ENCODE measurements at places on chromosomes 13 and 19.

DNA sequence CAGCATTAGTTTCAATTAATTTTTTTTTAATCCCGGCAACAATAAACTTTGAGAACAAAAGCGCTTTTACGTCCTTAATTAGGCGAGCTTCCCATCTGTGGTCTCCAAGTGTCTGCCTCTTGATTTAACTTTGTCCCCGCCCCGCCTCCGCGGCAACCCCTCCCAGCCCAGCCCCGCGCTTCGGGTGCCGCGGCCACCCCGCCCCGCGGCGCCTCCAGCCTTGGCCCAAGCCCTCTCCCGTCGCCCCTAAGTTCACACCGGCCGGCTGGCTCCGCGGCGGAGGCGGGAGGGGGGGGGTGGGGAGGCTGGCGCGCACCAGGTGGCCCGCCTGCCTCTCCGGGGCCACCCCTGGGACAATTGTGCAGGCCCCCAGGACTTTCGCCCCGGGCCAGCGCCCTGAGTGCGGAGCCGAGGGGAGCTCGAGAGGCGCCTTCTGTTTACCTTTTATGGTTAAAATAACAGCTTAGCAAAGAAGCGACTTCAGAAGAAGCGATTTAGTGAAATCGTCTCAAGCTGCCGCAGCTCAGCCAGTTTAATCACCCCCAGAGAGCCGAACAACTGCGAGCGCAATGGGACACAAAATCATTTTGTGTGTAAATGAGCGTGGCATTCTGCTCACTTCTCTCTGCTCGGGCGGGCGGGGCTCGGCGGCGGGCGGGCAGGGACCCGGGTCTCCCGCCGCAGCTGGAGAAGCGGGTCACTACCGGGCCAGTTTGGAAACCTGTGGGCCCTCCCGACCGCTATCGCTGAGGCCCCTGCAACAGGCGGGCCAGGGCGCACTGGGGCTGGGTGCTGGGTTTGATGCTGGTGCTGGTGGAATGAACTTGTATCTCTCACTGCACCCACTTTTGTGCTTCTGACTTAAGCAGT is 1.4 kb downstream of the KCTD15 start:
- no peak for DNase-seq

- no peak for DNase-seq
Measured at GRCh38 chr19:52673014-52673413, 34.9 kb upstream of the ZNF83 start.

- DNase-seq: no peak
Measured at GRCh38 chr13:25384758-25385410, 13.1 kb downstream of the ATP8A2 start.

DNA sequence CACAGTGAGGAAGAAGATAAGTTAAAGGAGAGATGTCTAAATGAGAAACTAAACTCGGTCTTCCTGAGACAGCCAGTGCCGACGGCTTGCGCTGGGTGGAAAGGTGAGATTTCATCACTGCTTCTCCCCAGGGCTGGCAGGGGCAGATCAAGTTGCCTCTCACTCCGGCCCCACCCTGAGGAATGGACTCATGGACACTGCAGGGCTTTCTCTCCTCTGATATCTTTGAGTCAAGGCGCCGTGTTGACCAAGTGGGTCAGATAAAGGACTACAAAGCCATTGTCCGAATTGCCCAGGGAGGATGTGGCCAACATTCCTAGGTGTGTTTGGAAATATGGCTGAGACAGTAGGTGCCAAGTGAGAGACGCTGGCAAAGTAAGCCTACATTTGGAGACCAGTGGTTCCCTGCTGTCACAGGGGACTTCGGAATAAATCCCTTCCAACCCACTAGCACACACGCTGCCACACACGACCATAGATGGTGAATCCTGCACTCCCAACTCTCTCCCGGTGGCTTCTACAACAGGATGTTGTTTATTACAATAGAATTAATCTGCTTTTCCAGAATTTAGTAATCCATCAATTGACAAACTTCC is 156.5 kb upstream of the TSC22D1 start:
- no peak for DNase-seq

DNA sequence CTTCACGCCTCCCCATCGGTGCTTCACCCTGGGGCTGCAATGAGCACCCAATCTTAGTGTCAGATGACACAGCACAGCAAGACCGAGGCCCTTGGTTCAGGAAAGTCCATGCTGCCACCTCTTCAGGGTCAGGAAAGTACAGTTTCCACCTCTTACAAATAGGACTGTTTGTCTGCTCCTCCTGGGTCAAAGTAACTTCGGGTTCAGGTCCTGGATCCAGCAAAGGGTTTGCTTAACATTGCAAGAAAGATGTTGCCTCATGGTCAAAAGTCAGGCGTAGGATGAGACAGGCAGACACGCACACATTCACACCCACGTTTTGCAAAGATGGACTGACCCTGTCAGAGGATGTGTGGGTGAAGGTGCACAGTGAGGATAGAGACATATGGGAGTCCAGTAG is 1.6 kb upstream of the CYP2B6 start:
- no peak for DNase-seq

DNA sequence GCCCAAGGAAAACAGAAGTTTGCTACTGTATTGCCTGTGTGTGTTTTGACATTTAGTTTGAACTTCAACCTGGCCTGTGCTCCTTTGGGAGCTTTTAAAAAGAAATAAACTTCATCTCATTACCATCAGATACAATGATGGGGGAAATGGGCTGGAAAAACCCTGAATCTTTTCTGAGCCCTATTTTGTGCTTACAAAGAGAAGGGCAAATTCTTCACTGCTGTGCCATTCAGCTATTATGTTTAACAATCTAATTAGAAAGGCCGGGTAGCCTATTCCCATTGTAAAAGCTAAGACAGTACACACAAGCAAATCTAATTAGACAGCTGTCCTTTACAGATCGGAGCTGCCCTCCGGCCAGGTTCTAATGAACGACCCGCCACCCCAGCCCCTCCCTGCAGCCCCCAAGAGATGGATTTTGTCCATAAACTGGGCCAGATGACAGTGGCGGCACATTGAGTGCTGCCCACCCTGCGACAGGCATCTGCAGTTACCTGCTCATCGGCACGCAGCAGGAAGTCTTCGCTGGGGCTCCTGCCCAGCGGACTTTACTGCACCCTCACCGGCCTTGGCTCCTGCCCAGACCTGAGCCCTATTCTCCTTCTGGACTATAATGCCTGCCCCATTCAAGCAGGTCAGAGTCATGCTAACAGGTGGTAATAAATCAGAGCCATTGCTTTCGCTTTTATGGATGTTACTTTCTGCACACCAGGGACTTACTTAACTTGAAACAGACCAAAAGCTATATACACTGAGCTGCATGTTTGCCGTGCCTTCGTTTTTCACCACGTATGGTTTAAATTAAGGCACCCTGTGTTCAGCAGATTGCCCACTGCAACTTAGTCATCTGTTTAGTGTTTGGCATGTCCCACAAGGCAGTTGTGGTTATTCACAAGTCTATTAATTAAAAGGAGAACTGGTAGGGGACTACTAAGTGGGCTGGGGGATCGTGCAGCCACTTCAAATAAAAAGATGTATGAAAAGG is 549.6 kb downstream of the FGF9 start:
- DNase-seq: no peak

GRCh38 chr19:27774337-27774736 is 1438.6 kb downstream of the UQCRFS1 start:
- DNase-seq: no peak

DNA sequence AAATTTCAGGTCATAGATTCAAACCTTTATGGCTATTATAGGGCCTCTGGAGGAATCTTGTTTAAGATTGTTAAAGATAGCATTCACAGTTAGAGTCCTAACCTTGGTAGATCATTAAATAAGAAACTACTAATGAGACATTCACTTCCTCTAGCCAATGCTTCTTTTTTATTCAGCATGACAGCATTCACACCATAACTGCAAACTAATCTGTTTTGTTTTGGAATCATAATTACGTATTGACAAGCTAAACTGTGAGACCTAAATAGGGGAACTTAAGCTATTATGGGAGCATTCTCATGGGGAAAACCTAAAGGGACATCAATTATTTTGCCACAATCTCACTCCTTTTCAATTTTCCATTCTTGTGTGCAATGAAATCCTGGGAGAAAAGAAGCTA is 653.8 kb downstream of the PCDH9 start:
- no peak for DNase-seq

- no peak for DNase-seq
Measured at GRCh38 chr19:15340086-15340485, 7.7 kb upstream of the BRD4 start.

DNA sequence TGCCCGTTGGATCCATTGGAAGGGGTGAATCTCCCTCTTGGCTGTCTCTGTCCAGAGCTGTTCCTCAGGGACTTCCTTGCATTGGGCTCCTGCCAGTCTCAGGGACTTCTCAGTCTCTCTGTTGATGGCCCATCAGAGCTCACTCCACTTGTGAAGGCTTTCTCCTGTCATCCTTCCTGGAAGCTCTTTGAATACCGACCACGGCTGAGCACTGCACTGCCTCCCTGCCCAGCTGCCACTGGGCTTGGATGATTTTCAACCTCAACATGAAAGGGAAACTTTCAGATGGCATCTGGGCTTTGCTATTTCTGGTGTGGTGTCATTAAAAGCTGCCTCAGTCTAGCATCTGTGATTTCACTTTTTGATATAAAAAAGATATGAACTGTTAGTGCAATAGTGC is 66.1 kb upstream of the ANKRD10 start:
- no peak for DNase-seq

DNA sequence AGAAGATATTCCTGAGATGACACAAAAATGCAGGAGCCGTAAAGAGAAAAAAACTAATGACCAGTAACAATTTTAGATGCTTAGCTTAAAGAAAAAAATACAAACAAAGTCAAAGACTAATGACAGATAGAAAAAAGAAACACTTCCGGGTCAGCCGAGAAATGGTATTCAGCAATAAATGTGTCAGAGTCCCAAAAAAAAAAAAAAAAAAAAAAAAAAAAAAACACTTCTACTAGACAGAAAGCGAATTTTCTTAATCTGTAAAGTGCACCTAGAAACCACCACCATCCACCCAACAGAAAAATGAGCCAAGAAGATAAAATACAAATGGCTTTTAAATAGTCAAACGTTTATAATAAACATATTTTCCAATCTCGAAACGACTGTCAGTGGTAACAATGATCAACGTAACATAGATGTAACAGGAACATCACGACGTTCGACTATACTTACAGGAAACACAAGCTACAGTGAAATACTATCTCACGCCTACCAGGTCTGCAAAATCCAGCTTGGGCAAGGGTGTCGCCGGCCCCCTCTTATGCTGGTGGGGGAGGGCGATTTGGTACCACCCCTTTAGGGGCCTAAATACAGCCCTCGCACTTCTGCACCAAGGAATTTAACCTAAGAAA is 10.6 kb downstream of the ABHD17A start:
- DNase-seq: peak; percentile 40

DNA sequence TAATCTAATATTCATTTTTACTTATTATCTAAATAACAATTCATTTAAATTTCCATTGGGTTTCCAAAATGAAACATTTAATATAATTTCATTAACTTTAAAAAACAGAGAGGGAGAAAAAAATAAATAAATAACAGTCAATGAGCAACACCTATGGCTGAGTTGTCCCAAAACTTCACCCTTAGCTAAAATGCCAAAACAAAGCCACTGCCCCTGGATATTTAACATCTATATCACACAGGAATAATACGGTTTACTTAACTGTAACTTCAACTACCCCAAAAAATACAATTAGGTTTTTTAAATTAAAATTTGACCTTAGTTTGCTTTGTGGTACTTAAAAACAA is 541 bp downstream of the ELF1 start:
- no peak for DNase-seq

DNA sequence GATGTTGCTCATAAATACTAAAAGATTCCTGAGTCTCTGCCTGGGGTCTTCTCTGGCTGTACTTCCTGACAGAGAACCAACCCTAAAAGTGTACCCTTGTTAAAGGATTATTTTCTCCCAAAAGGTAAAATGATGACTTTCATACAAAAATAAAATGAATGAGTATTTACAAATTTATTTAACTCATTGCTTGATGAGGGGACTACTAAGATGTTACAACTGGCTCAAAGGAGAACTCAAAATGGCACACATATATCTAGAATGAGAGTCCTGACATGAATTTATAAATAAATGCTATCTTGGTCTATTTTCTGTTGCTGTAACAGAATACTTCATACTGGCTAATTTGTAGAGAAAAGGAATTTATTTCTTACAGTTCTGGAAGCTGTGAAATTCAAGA is 30.5 kb downstream of the STOML3 start:
- DNase-seq: no peak

DNA sequence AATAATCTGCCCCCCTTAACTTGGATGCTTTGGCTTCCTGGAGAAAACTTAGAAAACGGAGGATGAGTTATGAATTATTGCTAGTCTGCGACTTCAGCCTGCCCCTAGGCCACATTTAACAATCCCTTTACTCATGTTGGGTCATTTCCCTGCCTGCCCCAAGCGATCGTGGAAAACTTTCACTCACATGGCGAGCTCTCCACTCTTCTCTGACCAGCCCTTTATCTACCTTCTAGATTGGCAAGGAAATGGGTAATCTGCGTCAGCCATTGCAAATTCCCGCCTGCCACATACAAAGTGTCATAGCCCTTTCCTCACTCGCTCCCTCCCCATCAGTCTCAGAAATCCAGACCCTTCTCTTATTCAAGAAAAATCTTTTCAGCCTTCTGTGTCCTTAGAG is 154.3 kb upstream of the IRS2 start:
- no peak for DNase-seq

GRCh38 chr13:46663206-46664037 is 110.5 kb downstream of the LRCH1 start:
- DNase-seq: no peak

- no peak for DNase-seq
Measured at GRCh38 chr13:23323946-23324709, 109.4 kb downstream of the SACS start.

DNA sequence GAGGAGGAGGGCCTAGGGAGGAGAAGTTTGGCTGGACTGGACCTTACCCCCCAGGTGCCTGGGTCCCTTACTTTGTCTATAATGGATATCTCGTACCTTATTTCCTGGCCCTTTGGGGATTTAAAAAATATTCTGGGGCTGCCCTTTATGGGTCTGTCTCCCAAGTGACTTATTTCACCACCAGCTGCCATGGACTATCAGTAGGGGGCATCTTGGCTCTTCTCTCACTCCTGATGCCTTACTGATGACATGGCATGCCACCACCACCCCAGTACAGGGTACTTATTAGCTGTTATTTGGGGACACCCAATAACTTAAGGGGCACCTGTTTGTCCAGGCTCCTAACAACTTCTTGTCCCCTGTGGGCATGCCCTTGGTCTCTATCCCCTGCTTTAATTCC is 38.0 kb downstream of the NFIX start:
- DNase-seq: peak; percentile 69

GRCh38 chr19:23686621-23687423 is at the start of gene ZNF675:
ZNF675 (minus strand) TSS chr19:23687212; CDS start chr19:23687033, 179 bp downstream.
- peak; percentile 37 for DNase-seq

GRCh38 chr13:104773775-104774174 is 1707.6 kb upstream of the SLC10A2 start:
- no peak for DNase-seq

DNA sequence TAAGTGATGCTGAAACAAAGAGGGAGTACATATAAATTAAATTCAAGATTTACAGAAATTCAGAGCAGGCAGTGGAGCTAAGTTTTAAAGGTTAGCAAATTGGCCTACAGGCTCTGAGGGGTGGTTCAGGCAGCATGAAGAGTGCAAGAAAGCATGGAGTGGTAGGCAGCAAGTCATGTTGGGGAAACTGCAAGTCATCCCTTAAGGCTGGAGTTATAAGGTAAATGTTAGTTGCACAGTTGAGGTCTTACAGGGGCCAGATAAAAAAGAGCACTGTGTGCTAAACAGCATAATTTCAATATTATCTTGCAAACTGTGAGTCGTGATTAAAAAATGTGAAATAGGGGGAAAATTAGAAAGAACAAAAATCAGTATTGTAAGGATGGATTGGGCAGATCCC is 106.2 kb downstream of the VWA8 start:
- DNase-seq: peak; percentile 16
